ENCODE measurements at places on chromosomes 6 and 20. TPM values are rescaled to one million over a fixed set of nuclear protein-coding genes. Genes with fewer than 3 reads are reported as not detected.

Gene SEL1L2
- total RNA-seq, result 0.73 TPM

Gene ECT2L
- 6.8 TPM for total RNA-seq

Gene ID4
- 9.9 TPM for total RNA-seq

Gene FRMD1
- not detected for total RNA-seq

Gene TTLL9
- 0.36 TPM for total RNA-seq

DNA sequence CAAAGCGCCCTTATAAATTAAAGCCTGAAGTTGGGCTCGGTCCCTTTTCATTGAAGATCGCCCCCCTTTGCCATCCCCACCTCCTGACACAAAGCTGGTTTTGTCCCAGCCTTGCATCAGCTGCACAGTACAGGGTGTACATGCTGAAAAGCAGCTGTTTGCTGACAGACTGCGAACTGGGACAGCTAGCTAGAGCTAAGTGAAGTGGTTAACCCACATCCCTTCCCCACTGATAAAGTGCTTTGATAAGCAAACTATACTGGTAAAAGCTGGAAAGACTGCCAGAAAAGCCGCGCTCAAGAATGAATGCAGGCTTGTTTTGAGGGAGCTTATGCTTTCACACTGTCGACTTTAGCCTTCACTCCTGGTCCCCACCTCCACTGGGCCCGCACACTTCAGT lies 207.3 kb downstream of the GMDS start:
- no peaks in the 10 kb centered on the region for H3K4me1 ChIP-seq
- DNase-seq, result no peak
- no peaks in the 10 kb centered on the region for H3K36me3 ChIP-seq
- H3K4me3 ChIP-seq, result no peak overlapping the region

DNA sequence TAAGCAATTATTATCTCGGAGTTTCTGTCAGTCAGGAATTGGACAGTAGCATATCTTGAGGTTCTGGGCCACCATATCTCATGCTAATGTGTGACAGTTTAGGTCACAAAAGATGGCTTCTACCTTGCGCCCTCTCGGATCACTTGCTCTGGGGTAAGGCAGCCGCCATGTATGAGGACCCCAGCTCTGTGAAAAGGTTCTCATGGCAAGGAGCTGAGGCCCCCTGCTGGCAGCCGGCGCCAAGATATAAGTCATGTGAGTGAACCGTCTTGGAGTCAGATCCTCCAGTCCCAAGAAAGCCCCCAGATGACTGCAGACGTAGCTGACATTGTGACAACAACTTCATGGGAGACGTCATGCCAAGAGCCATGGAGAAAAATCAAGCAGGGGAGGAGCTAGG lies 670.8 kb downstream of the KIF16B start:
- no peak for DNase-seq
- H3K36me3 ChIP-seq, result no peaks in the 10 kb centered on the region

GRCh38 chr20:33291830-33292355 lies 8.9 kb downstream of the BPIFB1 start:
- no peaks in the 10 kb centered on the region for H3K4me1 ChIP-seq
- no peaks in the 10 kb centered on the region for H3K27me3 ChIP-seq
- H3K4me3 ChIP-seq, result no peak overlapping the region

DNA sequence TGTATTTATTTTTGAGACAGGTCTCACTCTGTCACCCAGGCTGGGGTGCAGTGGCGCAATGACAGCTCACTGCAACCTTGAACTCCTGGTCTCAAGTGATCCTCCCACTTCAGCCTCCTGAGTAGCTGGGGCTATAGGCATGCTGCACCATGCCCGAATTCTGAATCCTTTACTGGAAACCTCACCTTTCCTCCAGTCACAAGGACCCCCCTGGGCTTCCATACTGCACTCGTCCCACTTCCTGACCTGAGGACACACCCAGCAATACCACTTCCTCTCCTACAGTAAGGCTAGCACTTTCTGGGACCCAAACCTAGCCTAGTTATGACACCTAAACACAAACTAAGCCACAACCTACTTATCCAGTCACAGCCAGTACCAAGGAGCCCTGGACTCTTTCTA lies 68.2 kb downstream of the FAM217A start:
- H3K4me3 ChIP-seq, result no peak overlapping the region
- no peaks in the 10 kb centered on the region for H3K27me3 ChIP-seq
- no peak overlapping the region for H3K27ac ChIP-seq
- H3K4me1 ChIP-seq, result peaks cover 3% of the 10 kb centered on the region
- H3K36me3 ChIP-seq, result no peaks in the 10 kb centered on the region
- DNase-seq, result no peak

- H3K4me1 ChIP-seq, result peaks cover 10% of the 10 kb centered on the region
- no peak overlapping the region for H3K4me3 ChIP-seq
- no peaks in the 10 kb centered on the region for H3K36me3 ChIP-seq
- no peak for DNase-seq
- no peaks in the 10 kb centered on the region for H3K27me3 ChIP-seq
These were observed 9.5 kb downstream of the TMEM30A start for GRCh38 chr6:75275067-75275466.

DNA sequence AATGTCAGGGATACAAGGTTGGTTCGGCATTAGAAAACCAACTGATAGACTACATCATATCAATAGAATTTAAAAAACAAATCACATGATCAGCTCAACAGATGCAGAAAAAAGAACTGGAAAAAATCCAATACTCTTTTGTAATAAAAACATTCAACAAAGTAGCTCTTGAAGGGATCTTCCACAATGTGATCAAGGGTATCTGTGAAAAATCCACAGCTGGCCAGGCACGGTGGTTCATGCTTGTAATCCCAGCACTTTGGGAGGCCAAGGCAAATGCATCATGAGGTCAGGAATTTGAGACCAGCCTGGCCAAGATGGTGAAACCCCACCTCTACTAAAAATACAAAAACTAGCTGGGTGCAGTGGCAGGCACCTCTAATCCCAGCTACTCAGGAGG lies 63.1 kb downstream of the ASCC3 start:
- no peak for DNase-seq
- no peak overlapping the region for H3K4me3 ChIP-seq
- H3K36me3 ChIP-seq, result no peaks in the 10 kb centered on the region
- H3K27ac ChIP-seq, result no peak overlapping the region
- no peaks in the 10 kb centered on the region for H3K27me3 ChIP-seq
- no peaks in the 10 kb centered on the region for H3K4me1 ChIP-seq
